ENCODE measurements at places on chromosomes 5 and 9. TPM values are rescaled to one million over a fixed set of nuclear protein-coding genes. Genes with fewer than 3 reads are reported as not detected.

RASEF gene
- total RNA-seq = not detected

- DNase-seq = no peak
These were observed 2.1 kb downstream of the SLC36A2 start for GRCh38 chr5:151345187-151345807.

DNA sequence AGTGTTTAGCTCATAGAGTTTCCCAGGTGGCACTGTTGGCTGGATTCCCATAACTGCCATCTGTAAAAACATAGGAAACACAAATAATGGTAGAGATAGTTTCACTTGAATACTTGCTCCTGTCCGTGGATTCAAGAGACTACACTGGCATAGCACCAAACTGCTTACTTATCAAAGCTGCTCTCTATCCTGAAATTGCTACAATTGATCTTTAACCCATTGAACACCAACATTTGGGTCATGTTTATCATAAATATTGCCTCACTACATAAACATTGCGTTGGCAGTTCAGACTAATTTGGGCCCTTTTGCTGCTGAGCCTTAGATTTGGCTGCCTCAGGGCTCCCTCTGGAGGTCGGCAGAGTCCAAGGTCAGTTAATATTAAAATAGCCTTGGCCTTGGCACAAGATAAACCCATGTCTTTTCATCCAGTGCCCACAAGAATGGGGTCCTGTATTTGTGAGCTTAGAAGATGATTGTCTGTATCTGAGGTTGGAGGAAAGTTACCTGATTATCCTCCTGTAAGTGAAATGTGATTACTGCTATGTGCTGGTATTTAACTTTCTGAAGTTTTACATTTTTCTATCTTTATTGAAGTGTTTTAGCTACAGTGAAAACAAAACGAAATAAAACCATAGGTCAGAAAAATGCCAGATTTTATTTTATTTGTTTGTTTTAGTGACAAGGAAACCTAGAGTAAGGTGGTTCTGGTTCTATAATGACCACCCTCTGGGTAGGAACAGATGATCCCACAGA is 4.0 kb upstream of the RANBP3L start:
- DNase-seq = no peak

DNA sequence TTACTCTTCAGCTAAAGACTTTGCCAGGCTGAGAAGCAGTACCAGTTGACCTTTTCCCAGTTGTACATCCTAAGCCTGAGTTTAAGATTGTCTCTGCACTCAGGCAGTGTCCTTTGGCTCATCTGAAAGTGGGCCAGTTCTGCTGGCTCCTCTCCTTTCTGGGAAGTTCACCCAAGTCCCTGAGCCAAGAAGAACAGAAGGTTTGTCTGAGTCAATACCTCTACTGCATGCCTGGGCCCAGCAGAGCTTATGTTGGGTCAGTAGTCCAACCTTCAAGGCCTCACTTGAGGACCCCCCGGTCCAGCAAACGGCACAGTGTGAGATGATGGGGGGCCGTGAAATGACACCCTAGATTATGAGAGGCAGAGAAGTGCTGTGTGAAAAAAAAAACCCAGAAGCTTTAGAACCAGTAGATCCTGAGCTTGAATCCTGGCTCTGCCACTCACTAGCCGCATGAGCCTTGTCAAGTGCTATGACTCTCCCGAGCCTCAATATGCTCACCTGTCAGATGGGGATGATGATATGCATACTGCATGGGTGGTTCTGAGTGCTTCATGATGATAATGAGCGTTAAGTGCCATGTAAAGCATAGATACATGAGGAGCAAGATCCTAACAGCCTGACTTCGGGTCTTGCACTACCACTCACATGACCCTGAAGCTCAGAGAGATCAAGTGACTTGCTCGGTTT is 156.0 kb downstream of the MACROH2A1 start:
- no peak for DNase-seq

GRCh38 chr5:104431981-104432380 is 869.4 kb upstream of the NUDT12 start:
- no peak for DNase-seq

TRPM6 gene
- 0.05 TPM for total RNA-seq

DNA sequence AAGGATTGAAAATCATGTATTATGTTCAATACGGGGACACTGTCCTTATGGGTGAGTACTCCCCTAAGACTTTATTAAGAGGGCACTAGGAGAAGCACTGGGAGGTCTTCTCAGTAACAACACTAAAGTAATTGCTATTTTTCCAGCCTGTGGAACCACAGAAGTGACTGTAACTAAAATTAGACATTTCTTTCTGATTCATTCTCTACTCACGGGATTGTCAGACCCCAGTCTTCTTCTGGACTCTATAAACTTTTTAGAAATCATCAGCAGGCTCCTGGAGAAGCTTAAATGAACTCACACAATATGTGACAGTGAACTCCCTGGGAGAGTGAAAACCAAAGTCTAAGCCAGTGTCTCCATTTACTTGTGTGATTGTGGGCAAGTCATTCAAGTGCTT is 14.5 kb downstream of the TLR4 start:
- no peak for DNase-seq

DNA sequence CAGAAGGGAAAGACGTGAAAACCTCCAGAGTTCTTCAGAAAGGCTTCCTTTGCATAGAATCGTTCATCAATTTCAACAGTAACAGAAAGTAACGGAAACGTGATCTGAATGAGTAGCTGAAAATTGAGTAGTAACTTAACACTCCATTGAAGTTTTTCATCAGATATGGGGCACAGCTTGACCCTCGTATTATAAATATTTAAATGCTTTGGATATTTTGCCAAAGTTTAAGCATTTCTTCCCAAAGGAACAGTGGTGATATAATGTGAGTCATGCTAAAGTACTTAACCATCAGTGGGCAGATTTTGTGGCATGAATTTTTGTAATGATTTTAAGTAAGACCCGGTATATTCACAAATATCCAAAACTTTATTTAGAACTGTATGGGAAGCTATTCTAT is 67.4 kb upstream of the ADAMTS19 start:
- no peak for DNase-seq

- no peak for DNase-seq
These were observed 312.6 kb downstream of the TMEM232 start for GRCh38 chr5:110413856-110414255.

- DNase-seq = no peak
These were observed 239.0 kb downstream of the FSTL4 start for GRCh38 chr5:133373121-133373870.

Data from activated T-helper 1 cell treated with anti-CD3 and anti-CD28 coated beads, Interleukin-12 subunit alpha, Interleukin-12 subunit beta, Interleukin-2, Interleukin-4 antibody, amounts not matched to agents 30 ng/mL and 10 ng/mL and 1 ng/mL, durations not matched to agents 14 hours and 24 hours and 36 hours (primary cell).